ENCODE measurements at places on chromosomes 2 and 18.

- no peak for DNase-seq
Measured at GRCh38 chr2:158723181-158723838, 71.8 kb upstream of the DAPL1 start.

DNA sequence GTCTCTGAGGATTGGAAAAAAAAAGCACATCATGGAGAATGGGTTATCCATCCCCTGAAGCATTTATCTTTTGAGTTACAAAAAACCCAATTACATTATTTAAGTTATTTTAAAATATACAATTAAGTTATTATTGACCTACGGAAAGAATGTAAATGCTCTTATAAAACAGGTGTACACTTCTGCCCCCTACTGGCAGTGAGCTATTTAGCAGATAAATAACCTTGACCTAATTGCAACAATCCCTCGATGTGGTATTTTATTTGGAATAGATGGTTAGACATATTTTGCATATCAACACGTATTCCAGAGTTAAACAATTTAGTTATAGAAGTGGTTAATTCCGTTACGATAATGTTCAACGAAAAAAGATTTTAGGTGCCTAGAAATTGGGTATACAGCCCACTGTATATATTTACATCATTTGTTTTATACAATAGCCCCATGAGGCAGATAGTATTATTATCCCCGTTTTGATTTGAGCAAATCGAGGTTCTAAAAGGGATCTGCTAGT lies 9.1 kb upstream of the DAW1 start:
- peak; percentile 29 for DNase-seq

- DNase-seq: no peak
Measured at GRCh38 chr2:209824391-209824790, 52.8 kb downstream of the UNC80 start.

GRCh38 chr2:148988337-148988736 lies 50.2 kb upstream of the LYPD6B start:
- DNase-seq: no peak

DNA sequence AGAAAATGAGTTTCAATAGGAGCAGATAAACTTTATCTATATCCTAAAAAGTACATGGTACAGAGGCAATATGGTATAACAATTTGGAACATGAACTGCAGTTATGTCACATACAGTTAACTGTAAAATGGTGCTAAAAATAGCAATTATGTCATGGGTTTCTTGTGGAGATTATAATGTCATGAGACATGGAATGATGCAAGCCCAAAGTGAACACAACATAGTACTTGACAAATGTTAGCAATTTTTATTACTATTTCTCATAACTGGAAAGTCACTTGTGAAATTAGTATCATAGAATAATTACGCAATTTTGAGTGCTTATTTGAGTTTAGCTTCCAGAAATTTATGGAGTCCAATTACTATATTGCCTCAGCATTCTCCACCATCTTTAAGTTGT lies 1263.4 kb downstream of the DSC3 start:
- DNase-seq: no peak

GRCh38 chr2:98896416-98896815 lies 39.6 kb downstream of the CRACDL start:
- DNase-seq: no peak

Data from CD4-positive, CD25-positive, alpha-beta regulatory T cell (primary cell).